Hematopoietic multipotent progenitor cell treated with erythropoietin and hydrocortisone succinate and interleukin-3 and kit ligand, for 17 days (in vitro differentiated cells): ENCODE measurements at places on chromosomes 3 and 15.

DNA sequence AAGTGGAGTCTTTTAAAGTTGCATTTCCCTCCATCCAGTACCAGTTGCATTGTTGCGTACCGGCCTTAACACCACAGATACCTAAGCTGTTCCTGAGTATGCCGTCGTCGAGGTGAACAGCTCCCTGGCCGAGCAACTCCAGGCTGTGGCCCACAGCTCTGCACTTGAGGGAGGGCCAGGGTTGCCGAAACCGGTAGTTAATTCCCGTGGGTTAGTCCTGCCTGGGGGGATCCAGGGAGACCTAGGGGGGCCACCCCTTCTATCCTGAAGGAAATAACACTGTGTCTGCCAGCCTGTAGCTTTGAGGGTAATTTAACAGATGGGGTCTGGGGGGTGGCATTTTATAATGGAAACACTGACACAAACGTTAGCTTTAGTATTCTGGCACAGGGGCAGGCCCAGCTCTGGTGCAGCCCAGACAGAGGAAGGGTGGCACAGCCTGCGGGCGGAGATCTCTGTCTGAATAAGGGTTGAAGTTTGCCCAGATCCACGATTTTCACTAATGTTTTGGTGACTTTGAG is 60.8 kb downstream of the RGMA start:
- DNase-seq = no peak

DNA sequence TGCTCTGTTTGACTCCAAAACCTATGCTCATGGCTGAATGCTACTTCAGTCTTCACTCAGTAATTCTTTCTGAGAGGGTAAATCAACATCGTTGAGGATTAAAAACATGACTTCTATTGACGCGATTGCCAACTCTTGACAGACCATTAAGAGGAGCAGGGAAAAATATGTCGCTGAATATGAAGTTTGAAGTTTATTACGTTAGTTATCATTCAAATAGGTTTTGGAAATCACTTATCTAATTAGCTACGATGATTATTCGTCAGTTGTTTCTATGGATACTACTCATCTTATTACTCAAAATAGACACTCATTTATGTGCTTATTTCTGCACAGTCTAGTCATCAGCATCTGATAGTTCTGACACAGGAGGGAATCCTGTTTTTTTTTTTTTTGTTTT is 279.2 kb upstream of the TBL1XR1 start:
- no peak for DNase-seq

- no peak for DNase-seq
Measured at GRCh38 chr15:80777137-80777536, 2.0 kb upstream of the CEMIP start.

- no peak for DNase-seq
Measured at GRCh38 chr3:194736277-194736895, 50.7 kb downstream of the FAM43A start.

GRCh38 chr3:54240-54639 is 142.3 kb upstream of the CHL1 start:
- no peak for DNase-seq

DNA sequence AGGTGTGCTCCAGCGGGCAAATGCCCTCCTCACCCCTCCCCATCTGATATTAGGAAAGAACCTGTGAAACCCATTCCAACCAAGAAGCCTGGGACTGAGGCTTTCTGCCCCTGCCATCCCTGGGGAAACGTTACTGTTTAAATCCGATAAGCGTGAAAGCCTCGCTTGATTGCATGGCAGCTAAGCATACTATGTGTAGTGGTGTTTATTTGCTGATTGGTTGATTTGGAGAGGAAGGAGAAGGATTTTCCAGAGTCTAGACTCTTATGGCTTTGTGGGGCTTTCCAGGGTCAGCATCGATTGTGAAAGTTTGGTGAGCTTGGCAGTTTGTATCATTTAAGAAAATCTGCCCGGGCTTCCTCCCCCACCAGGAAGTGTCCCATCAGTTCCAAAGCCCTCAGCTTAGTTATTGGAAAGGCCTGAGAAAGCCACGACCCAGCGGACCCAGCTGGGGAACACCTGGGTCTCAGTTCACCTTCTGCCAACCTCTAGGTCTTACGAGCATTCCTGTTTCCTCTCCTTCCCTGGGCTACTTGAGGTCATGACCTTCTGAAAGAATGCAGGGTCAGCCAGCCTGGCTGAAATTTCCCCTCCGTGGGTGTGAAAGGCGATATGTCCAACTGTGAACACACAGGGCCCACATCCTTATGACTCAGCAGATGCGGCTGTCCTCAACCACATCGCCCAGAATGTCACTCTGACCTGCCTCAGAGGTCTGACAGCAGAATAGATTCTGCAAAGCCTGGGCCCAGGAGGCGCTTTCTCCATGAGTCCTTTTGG is 62.8 kb upstream of the HERC1 start:
- peak; percentile 30 for DNase-seq

DNA sequence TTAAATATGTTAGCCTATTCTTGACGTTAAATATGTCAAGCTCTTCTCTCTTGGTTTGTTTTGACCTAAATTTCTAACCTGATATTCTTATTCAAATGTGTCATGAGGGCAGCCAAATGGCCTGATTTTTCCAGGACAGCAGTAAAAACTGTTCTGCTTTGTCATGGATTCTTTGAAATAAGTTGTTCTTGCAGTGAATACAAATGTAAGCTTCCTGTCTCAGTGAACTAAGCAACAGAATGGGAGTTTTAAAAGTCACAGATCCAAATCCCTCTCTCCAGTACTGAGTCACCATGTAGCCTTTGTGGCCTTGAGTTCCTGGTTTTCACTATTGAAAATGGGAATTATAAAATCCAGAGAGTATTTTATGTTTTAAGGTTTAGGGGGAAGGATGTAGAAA is 301.8 kb downstream of the NLGN1 start:
- DNase-seq = no peak

- DNase-seq = no peak
Measured at GRCh38 chr3:124860599-124860998, 26.6 kb downstream of the ITGB5 start.

DNA sequence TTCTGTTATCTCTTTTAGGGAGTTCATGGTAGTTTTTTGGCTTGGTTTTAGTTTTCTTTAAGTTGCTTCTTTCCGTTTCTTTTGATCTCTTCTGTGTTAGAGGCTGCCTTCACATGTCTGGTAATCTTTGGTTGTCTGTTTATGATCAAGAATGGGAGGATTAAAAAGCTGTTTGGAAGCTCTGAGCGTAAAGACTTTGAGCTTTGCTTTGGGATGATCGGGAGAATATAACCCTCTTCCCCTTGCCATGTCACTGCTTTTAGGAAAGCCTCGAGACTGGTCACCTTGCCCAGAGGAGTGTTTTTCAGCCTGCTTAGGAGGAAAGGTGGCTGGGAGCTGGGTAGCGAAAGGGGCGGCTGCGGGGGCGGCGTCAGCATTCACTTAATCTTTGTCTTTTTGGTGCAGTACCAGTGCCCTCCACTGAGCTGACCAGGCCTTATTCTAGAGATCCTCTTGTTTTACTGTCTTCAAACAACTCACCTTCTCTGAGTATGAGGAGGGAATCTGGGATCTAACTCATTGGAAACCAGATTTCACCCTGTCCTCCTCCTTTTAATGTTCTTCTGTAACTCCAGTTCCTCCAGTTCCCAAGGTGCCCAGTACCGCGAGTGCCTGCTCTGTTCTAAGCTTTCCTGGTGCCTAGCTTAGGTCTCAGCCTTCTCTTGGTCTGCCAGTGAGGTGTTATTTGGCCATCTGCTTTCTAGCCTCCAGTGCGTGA is 15.5 kb downstream of the TATDN2 start:
- DNase-seq = no peak

DNA sequence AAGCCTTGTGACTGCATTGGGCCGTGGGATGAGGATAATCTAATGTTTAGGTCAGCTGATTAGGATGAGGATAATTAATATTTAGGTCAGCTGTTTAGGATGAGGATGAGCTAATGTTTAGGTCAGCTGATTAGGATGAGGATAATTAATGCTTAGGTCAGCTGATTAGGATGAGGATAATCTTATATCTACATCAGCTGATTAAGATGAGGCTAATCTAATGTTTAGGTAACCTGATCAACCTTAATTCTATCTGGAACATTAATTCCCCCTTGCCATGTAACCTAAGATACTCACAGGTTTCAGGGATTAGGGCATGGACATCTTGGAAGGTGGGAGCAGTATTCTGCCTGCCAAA is 362.8 kb downstream of the ULK4 start:
- DNase-seq = no peak

DNA sequence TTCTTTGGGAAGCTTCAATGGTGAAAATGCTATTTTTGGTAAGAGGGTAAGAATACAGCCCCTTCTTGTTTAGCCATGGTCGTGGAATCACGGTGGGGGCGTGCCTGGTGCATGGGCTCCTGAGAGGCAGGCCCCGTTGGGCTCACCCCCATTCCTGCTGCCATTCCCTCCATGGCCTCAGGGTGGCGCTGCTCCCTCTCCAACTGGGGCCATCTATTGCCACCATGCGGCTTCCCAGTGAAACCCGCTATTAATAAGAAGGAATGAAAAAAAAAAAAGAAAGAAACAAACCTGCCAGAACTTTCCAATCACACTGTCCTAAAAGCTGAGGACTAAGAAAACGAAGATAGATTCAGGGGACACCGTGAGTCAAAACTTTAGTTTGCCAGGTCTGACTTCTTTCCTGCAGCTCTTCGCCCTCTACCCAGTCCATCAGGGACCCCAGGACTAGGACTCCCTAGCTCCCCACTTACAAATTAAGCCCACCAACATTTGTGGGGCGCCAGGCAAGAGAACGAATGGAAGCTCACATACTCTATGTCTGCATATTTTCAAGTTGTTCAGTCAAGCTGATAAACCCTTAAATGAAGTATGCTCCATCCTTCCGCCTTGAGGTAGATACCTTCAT is 30.6 kb upstream of the ABHD2 start:
- peak; percentile 81 for DNase-seq

DNA sequence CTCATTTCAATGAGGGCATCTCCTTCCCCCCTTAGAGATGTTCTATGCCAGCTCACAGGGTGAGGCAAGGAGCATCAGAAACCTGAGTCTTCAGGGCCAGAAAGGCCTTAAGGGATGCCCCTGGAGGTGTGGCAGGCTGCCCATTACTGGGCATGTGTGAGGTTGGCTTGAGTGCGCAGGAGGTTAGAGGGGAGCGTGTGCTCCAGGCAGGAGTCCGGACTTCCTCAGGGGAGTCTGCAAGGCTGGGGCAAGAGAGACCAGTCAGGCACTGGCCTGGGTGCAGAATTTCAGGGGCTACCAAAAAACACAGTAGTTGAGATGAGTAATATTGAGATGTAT is 1.9 kb downstream of the LOXL1 start:
- DNase-seq = no peak

DNA sequence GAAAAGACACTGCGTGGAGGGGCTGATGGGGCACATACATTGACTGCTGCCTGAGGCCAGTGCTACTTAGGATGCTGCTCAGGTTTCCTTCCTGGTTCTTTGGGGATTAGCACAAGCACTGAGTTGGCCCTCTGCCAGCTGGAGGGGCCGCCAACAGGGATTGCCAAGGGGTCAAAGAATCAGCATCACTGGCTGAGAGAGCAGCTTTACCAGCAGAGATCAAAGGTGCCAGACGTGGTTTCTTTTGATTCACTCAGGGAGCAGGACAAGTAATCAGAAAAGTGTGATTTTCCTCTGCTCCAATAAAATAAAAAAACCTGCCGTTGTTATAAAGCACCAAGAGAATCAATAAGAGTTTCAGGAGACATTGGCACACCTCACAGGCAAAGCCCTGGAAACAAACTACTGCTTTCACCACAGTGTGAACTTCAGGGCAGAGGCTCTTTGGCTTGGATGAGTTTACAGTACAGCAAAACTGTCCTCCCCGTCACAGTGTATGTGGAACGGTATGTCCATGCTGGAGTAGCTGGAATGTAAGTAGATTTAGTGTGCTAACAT is 45.8 kb upstream of the FSIP1 start:
- DNase-seq = no peak

- DNase-seq = no peak
Measured at GRCh38 chr3:106720510-106720909, 656.7 kb upstream of the CCDC54 start.

- no peak for DNase-seq
Measured at GRCh38 chr3:49653621-49654020, 20.5 kb upstream of the APEH start.

GRCh38 chr3:46252980-46253379 is 10.7 kb downstream of the CCR3 start:
- DNase-seq = no peak

DNA sequence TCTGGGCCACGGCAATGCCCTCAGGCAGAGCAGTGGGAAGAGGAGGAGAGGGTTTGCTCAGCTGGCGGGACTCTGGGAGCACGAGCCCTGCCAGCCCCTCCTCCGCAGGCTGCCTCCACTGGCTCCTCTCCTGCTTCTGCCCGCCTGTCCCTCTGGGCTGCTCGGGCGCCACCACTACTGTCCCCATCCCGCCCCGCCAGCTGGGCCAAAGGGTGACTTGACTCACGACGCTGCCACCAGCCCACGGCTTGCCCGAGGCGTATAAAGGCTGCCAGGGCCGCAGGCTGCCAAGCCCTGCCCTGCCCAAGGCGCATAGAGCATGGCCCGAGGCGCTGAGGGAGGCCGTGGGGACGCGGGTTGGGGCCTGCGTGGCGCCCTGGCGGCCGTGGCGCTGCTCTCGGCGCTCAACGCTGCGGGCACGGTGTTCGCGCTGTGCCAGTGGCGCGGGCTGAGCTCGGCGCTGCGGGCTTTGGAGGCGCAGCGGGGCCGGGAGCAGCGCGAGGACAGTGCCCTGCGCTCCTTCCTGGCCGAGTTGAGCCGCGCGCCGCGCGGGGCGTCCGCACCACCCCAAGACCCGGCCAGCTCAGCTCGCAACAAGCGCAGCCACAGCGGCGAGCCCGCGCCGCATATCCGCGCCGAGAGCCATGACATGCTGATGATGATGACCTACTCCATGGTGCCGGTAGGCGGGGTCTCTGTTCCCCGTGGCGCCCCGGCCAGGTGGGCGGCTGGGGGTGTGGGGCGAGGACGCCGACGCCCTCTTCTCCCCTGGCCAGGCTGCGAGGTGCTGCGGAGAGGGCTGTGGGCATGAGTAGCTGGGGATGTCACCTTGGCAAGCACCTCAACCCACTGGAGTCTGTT is at the start of gene GLDN:
Gene GLDN, plus strand, starts transcription at position 290 of the 861 bp plus-strand sequence. Its CDS starts 30 bp downstream, at position 320.
- no peak for DNase-seq

GRCh38 chr15:44804298-44805046 is 68.1 kb downstream of the TRIM69 start:
- no peak for DNase-seq

DNA sequence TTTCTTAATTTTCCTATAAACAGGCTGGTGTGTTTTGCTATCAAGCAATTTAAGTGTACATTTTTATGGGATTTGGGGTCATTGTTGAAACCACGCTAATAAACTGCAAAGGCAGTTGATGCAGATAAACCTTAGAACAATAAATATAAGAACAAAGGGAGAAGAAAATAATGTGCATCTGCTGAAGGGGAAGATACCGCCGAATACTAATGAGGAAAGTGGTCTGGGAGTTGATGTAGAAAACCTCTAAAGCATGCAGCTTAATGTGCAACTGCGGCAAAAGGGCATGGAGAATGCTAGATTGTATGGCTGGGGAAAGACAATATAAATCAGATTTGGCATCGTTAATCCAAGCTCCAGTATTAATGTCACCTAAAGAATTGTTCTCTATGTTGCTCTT is 29.8 kb upstream of the CHL1 start:
- no peak for DNase-seq

DNA sequence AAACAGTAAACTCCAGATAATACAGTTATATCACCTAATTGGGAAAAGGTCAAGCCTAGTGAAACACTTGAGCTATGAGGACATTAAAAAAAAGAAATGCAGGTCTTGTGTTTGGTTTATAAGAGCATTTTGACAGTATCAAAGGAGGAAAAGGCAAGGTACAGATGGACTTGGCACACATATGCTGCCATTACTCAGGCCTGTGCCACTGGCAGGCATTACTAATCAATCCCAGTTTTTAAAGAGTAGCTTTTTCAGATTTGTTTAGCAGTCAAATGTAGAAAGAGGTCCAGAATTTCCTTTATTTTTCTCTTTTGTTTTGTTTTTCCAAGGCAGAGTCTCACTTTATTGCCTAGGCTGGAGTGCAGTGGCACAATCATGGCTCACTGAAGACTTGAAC is 38.9 kb downstream of the MDFIC2 start:
- no peak for DNase-seq
